ENCODE measurements at places on chromosomes 1 and 21.

DNA sequence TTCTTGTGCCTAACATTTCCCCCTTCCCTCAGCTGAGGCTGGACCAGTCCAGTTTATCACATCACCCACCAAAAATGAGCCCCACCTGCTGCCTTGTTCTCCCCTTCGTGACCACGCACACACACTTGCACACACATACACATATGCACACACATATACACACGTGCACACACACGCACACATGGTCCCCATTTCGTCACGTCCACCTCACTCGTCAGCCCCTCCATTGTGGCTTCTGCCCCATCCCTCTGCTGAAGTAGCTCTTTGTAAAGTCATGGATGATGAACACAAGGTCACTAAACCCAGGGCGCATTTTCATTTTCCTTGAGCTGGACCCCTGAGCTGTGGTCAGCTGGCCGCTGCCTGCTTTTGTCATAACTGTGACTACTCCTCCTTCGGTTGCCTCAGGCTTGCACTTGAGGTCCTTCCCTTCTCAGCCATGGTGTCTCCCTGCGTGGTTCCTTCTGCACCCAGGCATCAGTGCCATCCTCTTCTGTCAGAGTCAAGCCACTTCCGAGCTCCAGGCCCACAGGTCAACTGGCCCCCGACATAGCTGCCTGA is 93.8 kb downstream of the SYT2 start:
- DNase-seq, result no peak

DNA sequence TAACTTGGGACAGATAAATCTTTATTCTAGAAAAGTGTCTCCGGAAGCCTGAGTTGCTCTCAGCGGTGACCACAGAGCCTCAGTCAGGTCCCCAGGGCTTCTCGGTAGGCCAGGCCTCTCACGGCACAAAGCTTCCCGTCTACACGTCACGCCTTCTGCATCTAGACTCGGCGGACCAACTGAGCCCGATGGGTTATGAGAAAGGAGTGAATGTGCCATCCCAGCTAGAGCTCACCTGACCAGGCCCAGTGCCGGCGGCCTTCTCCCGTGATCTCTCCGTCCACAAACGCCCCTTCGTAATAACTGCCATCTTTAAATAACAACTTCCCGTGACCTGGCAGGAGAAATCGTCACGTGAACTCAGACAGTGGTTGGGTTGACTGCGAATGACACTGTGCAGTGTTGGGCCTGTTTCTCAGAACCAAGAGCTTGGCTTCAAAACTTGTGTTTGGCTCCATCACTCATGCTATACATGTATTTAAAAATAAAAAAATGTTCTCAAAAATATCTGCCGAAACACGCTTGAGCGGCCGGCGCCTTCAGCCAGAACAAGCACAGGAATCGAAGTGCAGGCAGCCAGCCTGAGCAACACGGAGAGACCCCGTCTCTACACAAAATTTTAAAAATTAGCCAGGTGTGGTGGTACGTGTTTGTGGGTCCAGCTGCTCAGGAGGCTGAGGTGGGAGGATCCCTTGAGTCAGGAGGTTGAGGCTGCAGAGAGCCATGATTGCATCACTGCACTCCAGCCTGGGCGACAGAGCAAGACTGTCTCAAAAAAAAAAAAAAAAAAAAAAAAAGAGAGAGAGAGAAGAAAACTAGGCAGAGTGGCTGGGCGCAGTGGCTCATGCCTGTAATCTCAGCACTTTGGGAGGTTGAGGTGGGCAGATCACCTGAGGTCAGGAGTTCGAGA is 3.1 kb downstream of the MORN1 start:
- DNase-seq, result no peak

GRCh38 chr21:41703857-41704501 is 62.9 kb downstream of the RIPK4 start:
- DNase-seq, result no peak

GRCh38 chr1:3827813-3828307 is 29.2 kb downstream of the CEP104 start:
- DNase-seq, result peak; percentile 66

GRCh38 chr1:244076740-244077139 is 25.7 kb downstream of the ZBTB18 start:
- DNase-seq, result peak; percentile 25

DNA sequence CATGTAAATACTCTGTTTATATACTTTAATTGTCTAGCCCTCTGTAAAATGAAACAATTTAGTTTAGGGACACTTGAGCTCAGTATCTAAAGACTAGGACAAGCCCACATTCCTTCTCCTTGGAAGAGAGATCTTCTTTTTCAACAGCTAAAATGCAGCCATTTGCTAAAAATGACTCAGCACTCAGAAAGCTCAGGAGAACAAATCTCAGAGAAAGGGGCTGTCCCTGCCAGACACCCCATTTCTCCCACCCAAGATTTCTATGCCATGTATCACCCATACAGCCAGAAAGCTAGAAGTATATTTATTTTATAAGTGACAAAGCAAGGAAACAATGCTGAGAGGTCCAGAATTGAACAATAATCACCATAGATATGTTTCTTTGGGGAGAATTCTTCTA is 23.2 kb upstream of the PRDX6 start:
- DNase-seq, result no peak

Measured in NCI-H82 (cell line).